Germinal center (tissue), 1 donor: ENCODE measurements at places on chromosomes 6 and 20.

GRCh38 chr6:100618351-100618671, 153.6 kb upstream of the SIM1 start:
- DNase-seq = no peak

- no peak for DNase-seq
Observed at GRCh38 chr20:41618807-41619311, 682 bp upstream of the CHD6 start.

DNA sequence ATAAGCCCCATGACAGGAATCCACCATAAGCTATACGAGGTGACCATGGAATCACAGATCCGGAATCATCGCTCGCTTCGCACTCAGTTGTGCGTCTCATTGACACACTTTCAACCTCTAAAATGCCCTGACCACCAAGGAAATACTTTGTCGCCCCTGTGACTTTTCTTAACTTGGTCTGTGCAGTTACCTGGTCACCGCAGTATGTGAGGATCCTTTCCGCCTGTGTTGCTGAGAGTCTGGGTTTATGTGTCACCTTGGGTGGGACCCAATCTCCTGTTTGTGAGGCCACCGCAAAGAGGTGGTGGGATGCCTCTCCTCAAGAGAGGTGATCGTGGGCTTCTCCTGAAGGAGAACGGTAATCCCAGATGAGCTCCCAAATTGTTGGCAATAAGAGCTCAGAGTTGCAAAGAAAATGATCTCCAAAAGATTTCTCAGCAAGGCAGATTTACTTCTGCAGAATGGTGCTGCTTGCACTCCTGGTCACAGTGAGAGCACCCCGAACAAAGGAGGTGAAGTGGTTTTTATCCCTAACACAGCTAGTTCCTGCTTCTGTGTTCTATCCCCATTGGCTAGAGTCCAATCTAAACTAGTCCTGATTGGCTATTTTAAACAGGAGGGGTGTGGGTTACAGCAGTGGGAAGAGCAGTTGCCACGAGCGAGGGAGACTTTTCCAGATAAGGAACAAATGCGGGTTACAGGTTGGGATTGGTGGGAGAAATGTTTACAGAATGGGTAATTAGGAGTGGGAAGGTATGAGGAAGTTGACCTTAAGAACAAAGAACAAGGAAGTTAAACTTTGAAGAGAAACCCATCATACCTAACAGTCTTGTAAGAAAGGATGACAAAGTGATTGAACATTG, 9.1 kb upstream of the ZNFX1 start:
- no peak for DNase-seq

- no peak for DNase-seq
Observed at GRCh38 chr20:20412750-20413149, 44.8 kb downstream of the INSM1 start.

DNA sequence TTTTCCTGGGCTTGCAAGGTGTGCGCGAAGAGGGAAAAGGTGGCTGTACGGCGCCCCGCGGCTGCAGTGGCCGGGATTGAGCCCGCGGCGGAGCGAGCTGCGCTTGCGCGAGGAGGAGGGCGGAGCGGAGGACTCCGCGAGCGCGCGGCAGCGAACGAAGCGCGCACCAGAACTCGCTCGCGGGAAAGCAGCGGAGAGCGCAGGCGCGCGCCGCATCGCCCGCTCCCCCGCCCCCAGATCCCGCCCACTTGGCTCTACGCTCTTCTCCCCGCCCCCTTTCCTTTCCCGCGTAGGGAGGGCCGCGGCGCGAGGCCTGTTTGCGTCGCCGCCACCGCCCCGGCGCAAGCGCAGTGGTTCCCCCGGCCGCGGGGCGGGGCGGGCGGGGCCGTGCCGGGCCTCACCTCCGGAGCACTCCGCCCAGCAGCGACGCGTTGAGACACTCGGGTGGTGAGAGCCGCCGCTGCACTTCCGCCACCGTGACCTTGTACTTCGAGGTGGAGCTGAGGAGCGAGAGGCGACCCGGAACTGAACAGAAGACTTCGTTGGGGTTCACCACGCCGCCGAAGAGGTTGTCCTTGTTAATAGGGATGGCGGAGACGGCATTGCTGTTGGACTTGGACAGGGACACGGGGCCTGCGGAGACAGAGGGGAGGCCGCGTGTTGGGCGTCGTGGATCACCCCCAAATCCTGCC, 10.6 kb downstream of the TFAP2A start:
- peak; percentile 97 for DNase-seq

DNA sequence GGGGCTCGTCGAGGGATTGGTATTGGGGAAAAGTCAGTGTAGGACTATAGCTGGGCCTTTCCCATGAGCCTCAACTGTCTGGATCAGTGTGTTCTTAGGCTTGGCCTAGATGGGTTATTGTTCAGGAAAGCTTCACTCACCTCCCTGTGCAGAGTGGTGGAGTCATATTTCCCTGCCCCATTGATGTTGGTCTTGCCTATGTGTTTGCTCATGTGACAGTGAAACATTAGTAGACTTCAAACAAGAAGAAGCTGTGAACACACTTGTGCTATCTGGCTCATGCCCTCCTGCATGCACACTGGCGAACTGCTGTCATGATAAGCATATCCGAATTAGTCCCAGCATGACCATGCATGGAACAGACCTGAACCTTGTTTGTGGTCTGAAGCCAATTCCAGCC, 171.1 kb downstream of the DHX35 start:
- no peak for DNase-seq
